ENCODE measurements at places on chromosomes 1 and 21. TPM values are rescaled to one million over a fixed set of nuclear protein-coding genes. Genes with fewer than 3 reads are reported as not detected.

AMPD1 gene
- total RNA-seq: not detected

S100A7 gene
- total RNA-seq: not detected

GRCh38 chr1:154843636-154844296 lies 26.3 kb downstream of the KCNN3 start:
- H3K4me1 ChIP-seq: no peaks in the 10 kb centered on the region
- DNase-seq: no peak
- H3K27ac ChIP-seq: no peak overlapping the region
- H3K27me3 ChIP-seq: no peaks in the 10 kb centered on the region
- no peak overlapping the region for H3K4me3 ChIP-seq

DNA sequence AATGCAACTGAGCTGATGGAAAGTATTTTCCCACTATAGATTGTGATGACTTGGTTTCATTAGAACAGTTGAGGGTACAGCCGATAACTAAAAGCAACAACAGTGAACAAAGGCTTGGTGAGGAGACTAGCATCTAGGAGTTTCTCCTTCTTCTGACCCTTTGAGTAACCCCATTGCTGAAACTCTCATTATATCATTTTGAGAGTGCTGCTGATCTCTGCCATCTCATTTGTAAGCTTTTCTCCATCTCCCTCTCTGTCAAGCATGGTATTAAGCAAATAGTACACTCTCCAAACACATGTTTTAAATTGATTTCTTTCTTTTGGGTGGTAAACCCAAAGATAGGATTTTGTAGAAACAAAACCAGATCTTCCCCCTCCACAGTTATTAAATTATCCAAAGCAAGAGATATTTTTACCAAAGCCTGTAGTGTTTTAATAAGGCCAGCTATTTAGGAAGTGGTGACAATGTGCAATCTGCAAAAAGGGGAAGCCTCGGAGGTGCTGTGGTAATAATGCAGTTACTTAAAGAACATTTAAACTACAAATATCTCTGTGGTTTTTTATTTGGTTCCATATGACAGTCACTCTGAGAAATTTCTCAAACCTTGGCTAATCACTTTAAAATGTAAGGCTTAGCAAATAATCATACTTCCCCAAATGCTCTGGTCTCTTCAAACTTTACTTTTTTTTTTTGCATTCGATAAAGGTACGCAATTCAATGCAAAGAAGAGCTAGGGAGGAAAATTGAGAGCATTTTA lies 287.5 kb downstream of the HLX start:
- peak; percentile 3 for DNase-seq
- H3K27me3 ChIP-seq: no peaks in the 10 kb centered on the region
- H3K36me3 ChIP-seq: no peaks in the 10 kb centered on the region
- peaks cover 3% of the 10 kb centered on the region for H3K4me1 ChIP-seq
- H3K4me3 ChIP-seq: no peak overlapping the region

- H3K4me1 ChIP-seq: peaks cover 3% of the 10 kb centered on the region
- peaks cover 2% of the 10 kb centered on the region for H3K36me3 ChIP-seq
- no peak overlapping the region for H3K4me3 ChIP-seq
- H3K27me3 ChIP-seq: no peaks in the 10 kb centered on the region
These were observed 7.9 kb downstream of the AKT3 start for GRCh38 chr1:243842161-243842560.

Measured in natural killer cell (primary cell).